ENCODE measurements at places on chromosomes 7 and 10. TPM values are rescaled to one million over a fixed set of nuclear protein-coding genes. Genes with fewer than 3 reads are reported as not detected.

The TMEM176A gene
- 46.4 TPM for polyA plus RNA-seq

The EPO gene
- not detected for polyA plus RNA-seq

The FAM180A gene
- polyA plus RNA-seq: 3.8 TPM

The METTL27 gene
- 0.40 TPM for polyA plus RNA-seq

DNA sequence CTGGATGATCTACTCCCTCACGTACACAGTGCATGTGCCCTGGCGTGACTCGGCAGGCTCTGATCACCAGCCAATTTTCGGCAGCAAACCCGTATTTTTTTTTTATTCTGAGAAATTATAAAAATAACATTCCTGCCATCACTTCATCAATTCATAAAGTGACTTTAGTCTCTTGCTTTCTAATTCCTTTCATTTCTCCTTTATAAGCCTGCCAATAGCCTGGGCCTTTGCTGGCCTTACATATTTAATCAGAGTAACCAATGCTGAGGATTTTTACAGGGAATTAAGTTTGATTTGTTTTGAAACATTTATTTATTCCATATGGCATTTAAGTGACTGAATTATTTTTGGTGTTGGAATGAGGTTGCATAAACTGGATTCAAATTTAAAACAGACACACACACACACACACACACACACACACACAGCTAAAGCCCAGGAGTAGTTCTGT is 140.8 kb downstream of the ETV1 start:
- DNase-seq: peak; percentile 65

DNA sequence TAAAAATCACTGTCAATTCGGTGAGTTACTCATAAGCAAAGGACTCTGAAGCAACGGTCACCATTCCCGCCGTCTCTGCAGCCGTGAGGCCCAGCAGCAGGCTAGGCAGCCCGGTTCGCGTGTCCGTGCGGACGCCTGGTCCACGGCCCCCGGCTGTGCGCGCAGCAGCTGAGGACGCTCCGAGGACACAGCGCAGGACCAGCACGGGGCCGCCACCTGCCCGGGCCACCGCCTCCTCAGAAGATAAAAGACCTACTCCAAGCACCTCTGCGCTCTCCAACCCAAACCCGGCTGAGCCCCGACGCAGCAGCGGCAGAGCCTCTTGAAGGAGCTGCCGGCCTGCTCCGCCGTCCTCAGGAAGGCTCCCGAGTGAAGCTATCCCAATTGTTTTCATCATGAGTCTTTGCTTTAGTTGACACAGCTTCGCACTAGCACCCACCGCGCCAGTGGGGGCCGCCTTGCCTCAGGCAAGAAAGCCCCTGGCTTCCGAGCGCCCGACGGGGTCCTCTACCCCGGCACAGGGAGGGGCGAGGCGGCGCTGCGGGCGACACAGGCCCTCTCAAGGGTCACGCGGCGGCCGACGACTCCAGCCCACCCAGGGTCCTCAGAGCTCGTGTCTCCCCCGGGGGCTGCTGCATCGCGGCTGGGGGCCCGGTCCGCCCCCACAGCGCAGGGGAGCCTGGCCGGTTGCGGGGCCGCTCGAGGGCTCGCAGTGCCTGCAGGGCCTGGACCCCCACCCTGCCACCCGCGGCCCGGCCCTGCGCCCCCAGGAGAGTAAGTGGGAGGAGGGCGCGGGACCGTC is 16.9 kb upstream of the GPR146 start:
- no peak for DNase-seq
